Right atrium auricular region (tissue), 2 donors: ENCODE measurements at places on chromosomes 1 and 21.

- peak overlapping the region; percentile 72 for H3K27ac ChIP-seq
- H3K4me1 ChIP-seq = peaks cover 58% of the 10 kb centered on the region
- no peak for DNase-seq
- H3K36me3 ChIP-seq = no peaks in the 10 kb centered on the region
These were observed 46.9 kb downstream of the RASSF5 start for GRCh38 chr1:206554211-206554610.

- H3K4me1 ChIP-seq = no peaks in the 10 kb centered on the region
- H3K36me3 ChIP-seq = no peaks in the 10 kb centered on the region
- no peaks in the 10 kb centered on the region for H3K27me3 ChIP-seq
- DNase-seq = no peak
These were observed 23.4 kb downstream of the CTBS start for GRCh38 chr1:84550826-84551225.

GRCh38 chr1:63782982-63783381 is 9.2 kb downstream of the ROR1 start:
- no peak overlapping the region for H3K27ac ChIP-seq
- H3K4me3 ChIP-seq = no peak overlapping the region
- H3K27me3 ChIP-seq = no peaks in the 10 kb centered on the region
- H3K4me1 ChIP-seq = peaks cover 32% of the 10 kb centered on the region

DNA sequence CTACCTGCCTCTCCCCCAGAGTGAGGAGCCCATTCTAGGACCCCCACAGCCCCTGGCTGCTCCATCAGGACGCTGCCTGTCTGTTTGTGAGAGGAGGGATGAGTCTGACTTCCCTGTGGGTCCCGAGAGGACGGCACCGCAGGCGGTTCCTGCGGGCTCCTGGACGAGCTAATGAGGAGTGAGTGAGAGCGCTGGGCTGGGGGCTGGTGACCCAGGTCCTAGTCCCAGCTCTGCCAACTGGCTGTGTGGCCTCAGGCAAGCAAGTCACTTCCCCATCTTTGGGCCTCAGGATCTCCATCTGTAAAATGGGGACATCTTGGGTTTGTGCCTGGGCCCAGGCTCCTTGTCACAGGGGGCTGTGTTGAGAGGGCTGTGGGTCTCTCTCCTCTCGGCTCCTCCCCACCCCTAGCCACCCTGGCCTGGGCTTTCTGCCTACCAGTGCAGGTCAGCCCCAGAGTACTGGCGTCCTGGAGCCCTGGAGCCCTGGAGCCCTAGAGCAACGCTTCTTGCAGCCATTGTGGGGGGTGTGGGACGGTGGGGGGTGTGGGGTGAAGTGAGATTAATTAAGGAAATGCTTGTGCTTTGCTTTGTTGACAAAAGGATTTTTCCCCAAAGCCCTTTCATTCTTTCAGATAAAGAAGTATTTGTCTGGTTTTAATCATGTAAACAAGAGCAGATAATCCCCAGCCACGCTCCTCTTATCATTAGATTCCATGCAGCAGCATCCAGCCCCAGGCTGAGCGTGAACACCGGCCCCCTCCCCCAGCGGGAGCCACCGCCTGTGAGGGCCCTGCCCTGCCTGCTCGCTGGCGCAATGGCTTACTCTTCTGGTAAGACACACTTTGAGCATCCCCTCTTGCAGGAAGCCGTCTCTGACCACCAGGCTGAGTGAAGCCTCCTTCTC is 26.8 kb downstream of the SLC1A7 start:
- no peak for DNase-seq
- H3K36me3 ChIP-seq = no peaks in the 10 kb centered on the region
- no peaks in the 10 kb centered on the region for H3K4me1 ChIP-seq
- H3K27ac ChIP-seq = no peak overlapping the region
- no peak overlapping the region for H3K4me3 ChIP-seq

DNA sequence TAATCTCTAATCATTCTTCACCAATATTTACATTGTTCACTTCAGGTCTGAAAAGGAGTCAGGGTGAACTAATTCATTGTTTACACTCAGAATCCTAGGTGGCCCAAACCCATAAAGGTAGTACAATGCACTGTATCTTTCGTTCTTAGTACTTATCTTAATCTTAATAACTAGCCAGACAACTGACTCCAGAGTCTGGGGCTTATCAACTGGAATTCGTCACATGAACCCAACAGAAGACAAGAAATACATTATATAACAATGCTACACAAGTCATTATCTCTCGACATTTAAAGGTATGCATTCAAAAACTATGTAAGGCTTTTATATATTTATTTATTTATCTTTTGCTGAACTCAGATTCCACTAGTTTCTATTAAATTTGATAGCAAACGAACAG is 125.9 kb upstream of the ESRRG start:
- no peaks in the 10 kb centered on the region for H3K4me1 ChIP-seq
- DNase-seq = no peak
- no peaks in the 10 kb centered on the region for H3K36me3 ChIP-seq
- H3K27ac ChIP-seq = no peak overlapping the region
- no peak overlapping the region for H3K4me3 ChIP-seq

DNA sequence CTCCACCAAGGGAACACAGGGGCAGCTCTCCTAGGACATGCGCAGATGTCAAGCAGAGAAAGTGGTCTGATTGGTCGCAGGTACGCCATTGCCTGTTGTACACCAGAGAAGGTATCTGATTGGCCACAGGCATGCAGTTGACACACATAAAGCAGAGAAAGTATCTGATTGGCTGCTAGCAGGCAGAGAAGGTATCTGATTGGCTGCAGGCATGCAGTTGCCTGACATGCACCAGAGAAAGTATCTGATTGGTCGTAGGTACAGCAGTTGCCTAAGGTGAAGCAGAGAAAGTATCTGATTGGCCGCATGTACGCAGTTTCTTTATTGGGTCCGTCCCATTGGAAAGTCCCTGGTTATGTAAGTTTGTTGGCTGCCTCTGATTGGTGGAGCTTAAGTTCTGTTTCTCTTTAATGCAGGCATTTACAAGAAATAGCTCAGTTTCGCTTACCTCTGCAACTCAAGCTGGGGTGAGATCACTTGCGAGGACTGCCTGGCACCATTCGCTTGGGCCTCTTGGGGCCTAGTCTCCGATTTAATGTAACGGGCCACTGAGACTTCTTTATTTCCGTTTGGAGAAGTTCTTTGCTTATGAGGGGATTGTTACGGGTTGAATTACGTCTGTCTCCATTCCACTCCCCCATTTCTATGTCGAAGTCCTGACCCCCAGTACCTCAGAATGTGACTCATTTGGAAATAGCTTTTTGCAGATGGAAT is 74.2 kb downstream of the SIK1 start:
- no peak for DNase-seq
- no peaks in the 10 kb centered on the region for H3K27me3 ChIP-seq
- H3K36me3 ChIP-seq = no peaks in the 10 kb centered on the region
- H3K4me1 ChIP-seq = peaks cover 15% of the 10 kb centered on the region
- H3K27ac ChIP-seq = no peak overlapping the region

DNA sequence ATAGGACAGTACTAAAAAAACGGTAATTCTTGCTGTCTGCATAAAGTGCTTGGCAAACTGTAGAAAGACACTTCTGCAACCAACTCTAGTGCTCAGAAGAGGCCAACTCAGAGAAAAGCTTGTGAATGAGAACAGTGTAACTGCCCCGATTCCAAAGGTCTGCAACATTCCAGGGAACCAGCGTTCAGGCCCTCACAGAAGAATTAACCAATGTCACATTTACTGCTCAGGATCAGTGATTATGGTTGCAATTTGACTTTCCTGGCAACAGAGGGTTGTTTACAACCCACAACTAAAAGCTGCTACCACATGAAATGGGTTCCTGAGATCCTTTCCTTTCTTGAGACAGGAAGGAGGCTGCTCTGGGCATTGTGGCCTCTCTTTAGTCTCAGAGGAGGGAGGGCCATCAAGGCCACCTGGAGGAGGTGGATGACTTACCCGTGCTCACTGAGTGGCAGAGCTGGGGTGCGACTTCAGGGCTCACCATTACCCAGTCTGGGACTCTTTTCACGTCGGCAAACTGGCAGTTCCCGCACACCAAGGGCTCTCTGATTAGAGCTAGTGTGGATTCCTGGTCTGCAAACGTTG is 15.3 kb downstream of the SRSF4 start:
- no peaks in the 10 kb centered on the region for H3K27me3 ChIP-seq

DNA sequence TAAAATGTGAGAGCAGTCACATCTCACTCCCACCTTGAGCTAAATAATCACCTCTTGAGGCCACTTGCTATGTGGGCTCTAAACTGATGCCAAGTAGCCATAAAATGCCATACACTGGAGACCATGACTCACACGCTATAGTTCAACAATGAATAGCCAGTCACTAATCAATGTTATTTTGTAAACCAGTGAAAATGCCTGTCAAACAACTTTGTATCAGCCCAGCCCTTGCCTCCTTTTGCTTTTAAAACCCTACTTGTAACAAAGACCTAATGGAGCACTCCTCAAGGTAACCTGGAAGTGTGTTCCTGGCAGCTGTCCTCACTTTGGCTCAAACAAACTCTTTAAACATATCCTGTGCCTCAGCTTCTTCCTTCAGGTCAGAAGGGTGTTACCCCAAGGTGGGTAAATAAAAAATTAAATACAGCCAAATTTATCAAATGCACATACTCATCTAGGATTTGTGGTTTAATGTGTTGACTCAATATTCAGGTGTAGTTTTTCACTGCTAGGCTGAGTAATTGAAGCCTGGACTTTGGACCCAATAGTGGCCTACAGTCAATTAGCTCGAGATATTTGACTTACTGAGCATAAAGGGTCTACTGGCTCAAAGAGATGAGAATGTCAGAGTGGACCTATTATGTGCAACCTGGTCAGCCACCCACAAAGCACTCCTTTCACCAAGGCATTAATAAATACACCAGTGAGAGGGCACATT is 154.3 kb downstream of the COQ8A start:
- peaks cover 18% of the 10 kb centered on the region for H3K36me3 ChIP-seq
- no peak for DNase-seq
- no peak overlapping the region for H3K4me3 ChIP-seq
- no peak overlapping the region for H3K27ac ChIP-seq

- H3K27ac ChIP-seq = no peak overlapping the region
- H3K4me3 ChIP-seq = no peak overlapping the region
- no peak for DNase-seq
- H3K4me1 ChIP-seq = no peaks in the 10 kb centered on the region
These were observed 187.1 kb upstream of the CACYBP start for GRCh38 chr1:174812656-174813055.
